ENCODE measurements at places on chromosomes 16 and 17. TPM values are rescaled to one million over a fixed set of nuclear protein-coding genes. Genes with fewer than 3 reads are reported as not detected.

Gene ZG16B
- total RNA-seq, result not detected

Gene CTF1
- total RNA-seq, result 2.3 TPM

- DNase-seq, result no peak
Measured at GRCh38 chr17:63498626-63499195, 21.9 kb downstream of the ACE start.

DNA sequence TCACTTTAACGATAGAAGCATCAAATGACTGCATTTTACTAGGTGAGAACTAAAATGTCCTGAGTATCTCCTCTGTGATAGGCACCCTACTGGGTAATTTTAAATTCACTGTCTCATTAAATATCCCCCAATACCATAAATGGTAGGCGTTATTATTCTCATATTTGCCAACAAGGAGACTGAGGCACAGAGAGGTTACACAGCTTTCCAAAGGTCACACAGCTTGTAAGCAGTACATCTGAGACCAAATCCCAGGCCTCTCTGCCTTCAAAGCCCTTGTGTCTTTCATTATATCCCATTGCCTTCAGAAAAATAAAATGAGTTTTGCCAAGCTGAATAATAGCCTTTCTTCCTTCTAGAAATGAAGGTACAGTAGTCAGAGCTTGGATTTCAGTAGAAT is 502.6 kb downstream of the HAPSTR1 start:
- no peak for DNase-seq

Gene ANKRD40CL
- not detected for total RNA-seq

DNA sequence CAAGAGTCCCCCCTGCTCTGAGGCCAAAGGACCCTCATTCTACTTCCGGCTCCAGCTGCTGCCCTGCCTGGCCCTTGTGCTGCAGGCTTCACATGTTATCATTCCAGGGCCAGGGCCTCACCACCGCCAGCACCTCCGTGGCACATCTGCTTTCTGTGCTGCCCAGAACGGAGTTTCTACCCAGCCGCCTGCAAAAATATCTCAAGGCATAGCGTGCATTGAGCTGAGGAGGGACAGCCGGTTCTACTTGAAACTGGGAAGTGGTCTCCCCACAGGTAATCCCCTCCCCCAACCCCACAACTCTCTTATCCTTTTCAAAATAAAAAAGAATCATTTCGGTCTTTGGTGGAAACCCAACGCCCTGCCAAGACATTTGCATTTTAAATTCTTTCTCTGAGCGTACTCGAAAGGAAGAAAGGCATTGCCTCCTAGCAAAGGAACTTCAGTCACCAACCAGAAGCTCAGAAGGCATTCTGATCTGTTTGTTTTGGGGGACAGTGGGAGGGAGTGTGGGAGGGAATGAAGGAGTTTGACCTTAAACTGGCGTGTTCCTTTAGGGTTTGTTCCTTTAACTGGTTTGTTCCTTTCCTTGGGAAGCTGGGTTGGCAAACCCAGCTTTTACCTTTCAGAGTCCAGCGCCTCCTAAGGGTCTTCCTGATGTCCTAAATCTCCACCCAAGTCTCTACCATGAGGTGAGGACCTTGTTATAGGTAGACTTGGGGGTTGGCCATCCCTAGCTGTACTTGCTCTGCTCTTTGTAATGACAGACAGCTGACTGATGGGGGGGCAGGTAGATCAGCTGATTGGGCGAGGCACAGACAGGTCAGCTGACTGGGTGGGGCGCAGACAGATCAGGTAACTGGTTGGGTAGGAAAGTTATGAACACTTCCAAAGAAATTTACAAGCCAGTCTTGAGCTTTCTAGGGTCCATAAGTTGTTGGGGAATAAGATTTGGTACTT is 33.4 kb upstream of the PIK3R6 start:
- DNase-seq, result no peak

Gene MT1H
- not detected for total RNA-seq

GRCh38 chr17:36858119-36859002 is 78.9 kb upstream of the LHX1 start:
- DNase-seq, result no peak

GRCh38 chr16:57728336-57729181 is 7.0 kb upstream of the KATNB1 start:
- DNase-seq, result no peak

DNA sequence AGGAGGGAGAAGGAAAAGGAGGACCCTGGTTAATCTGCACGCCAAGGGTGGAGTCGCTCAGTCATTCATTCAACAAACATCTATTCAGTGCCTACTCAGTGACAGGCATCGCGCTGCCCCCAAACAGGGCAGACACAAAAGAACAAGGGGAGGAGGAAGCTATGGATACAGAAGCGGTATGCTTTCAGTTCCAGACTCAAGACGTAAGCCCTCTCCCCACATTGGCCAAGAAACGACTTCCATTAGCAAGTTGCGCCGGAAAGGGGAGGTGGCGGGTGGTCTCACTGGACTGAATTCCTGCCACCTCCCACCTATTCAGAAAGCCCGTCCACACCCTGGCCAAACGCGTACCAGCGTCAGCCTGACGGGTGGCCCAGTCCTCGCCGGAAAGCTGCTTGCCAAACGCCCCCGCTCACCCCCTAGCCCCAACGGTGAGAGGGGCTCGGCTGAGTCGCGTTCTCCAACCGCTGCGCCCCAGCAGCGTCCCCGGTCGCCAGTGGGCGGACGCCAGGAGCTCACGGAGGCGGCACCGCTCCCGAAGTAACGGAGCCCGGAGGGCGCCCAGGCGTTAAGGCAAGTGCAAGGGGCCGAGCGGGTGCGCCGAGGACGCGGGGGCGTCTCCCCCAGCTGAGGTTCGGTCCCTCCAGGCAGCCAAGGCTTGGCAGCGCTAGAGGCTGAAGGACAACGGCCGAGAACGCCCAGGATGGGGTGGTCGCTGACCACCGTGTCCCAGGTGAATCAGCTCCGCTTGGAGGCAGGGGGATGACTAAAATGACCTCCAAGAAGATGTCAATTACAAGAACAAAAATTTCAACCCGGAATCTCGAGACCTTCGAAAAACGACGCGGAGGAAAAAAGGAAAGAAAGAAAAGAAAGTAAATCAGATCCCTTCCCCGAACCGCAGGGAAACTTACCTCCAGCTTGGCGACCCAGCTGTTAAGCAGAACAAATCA is 470.7 kb downstream of the SOX9 start:
- DNase-seq, result no peak

GRCh38 chr16:69100071-69100691 is 5.3 kb upstream of the HAS3 start:
- no peak for DNase-seq
